ENCODE measurements at places on chromosomes 12 and 14.

DNA sequence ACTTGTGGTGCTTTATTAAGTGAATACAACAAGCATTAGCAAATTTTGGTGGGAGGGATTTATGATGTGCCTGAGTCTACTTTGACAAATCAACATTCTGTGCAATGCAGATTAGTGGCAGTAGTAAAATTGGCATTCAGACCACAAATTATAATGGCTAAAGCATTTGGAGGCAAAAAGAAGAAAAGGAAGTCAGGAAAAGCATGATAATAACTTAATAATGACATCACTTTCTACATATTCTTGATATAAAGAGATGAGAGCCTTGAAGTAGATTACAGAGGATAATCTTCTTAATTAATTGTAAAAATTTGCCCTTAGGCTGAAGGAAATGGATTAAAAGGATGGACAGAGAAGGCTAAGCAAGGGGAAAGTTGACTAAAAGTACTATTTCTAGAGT is 126.0 kb downstream of the SLC6A15 start:
- DNase-seq: no peak
- no peak overlapping the region for H3K27ac ChIP-seq
- no peaks in the 10 kb centered on the region for H3K36me3 ChIP-seq
- no peaks in the 10 kb centered on the region for H3K4me1 ChIP-seq
- H3K27me3 ChIP-seq: no peaks in the 10 kb centered on the region

- H3K27me3 ChIP-seq: no peaks in the 10 kb centered on the region
- no peaks in the 10 kb centered on the region for H3K4me1 ChIP-seq
- no peak for DNase-seq
- H3K27ac ChIP-seq: no peak overlapping the region
- H3K4me3 ChIP-seq: no peak overlapping the region
Observed at GRCh38 chr14:31229638-31230572, 22.3 kb upstream of the HECTD1 start.

DNA sequence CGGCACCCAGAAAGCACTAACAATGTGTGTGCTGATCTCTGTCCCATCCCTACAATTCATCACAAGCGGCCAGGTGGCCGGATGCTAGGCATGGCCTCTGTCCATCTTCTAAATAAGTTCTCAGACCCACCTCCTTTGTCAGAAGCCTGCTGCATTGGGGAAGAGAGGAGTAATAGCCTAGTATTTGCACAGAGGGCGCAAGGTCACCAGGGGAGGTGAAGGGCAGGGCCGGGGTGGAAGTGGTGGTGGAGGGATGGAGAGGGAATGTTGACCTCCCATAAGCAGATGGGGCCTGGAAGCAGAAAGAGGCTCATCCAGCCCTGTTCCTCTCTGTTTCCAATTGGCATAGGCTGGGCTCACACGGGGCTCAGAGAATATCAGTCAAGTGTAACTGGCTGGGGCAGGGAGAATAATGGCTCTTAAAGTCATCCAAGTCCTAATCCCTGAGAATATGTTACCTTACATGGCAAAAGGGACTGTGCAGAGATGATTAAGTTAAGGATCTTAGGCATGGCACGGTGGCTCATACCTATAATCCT is 6.9 kb downstream of the RILPL1 start:
- H3K36me3 ChIP-seq: no peaks in the 10 kb centered on the region
- H3K4me3 ChIP-seq: no peak overlapping the region
- H3K4me1 ChIP-seq: peaks cover 1% of the 10 kb centered on the region

DNA sequence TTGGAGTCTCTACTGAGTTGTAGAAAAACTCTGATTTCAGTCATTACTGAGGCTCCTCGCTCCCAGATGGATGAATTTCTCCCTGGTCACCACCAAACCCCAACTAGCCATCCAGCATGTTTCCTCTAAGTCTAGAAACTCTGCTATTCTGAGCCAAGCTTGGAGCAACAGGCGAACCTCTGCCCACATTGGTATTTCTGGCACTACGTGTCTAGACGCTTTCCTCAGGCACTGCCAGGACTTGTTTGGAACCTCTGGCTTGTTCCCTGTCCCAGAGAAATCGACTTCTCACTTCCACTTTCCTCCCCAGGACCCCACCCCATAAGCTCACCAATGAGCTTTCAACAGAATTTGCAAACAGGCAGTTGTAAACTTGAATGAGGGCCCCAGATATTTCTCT is 27.6 kb downstream of the WSCD2 start:
- DNase-seq: no peak
- no peaks in the 10 kb centered on the region for H3K36me3 ChIP-seq
- H3K27me3 ChIP-seq: peaks cover 10% of the 10 kb centered on the region

- peaks cover 6% of the 10 kb centered on the region for H3K4me1 ChIP-seq
- no peak overlapping the region for H3K27ac ChIP-seq
- no peak for DNase-seq
Observed at GRCh38 chr14:99579120-99579836, 24.7 kb downstream of the CCDC85C start.

- H3K27me3 ChIP-seq: peaks cover 9% of the 10 kb centered on the region
- no peak overlapping the region for H3K27ac ChIP-seq
- no peak overlapping the region for H3K4me3 ChIP-seq
Observed at GRCh38 chr12:52004042-52004648, 2.6 kb upstream of the TAMALIN start.

- H3K36me3 ChIP-seq: no peaks in the 10 kb centered on the region
- no peak overlapping the region for H3K27ac ChIP-seq
- H3K27me3 ChIP-seq: peaks cover 30% of the 10 kb centered on the region
- DNase-seq: no peak
- H3K4me1 ChIP-seq: no peaks in the 10 kb centered on the region
- H3K4me3 ChIP-seq: no peak overlapping the region
Observed at GRCh38 chr14:101494826-101495225, 66.5 kb upstream of the DIO3 start.

DNA sequence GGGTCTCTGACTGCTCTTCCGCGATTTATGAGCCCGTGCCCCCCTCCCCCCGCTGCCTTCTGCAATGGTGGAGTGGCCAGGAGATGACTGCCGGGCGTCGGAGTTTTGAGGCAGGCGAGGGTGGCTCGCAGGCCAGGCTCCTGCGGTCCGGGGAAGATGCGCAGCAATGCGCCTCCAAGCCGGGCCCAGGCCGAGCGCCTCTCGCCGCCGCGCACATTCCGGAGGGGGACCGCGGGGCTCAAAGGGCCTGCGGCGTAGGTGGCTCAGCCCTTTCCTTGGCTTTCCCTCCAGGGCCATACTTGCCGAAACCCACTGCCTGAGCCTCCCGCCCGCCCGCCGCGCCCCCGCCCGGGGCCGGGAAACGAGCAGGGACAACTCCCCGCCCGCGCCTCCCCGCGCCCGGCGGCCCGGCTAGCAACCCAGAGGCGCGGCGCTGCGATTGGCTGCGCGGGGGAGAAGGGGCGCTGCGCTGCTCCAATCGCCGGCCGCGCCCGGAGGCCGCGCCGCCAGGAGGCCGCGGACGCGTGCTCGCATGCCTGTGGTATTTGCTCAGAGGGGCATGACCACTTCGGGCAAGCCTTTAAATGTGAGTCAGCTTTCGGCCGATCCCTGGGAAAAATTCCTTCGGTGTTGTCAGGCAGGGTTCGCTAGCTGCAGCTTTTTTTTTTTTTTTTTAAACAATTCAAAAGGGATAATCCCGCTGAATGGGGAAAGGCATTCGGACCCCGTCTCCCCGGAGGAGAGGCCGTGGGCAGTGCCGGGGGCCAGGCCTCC is 157.9 kb upstream of the PARP11 start:
- peak; percentile 80 for DNase-seq
- H3K4me3 ChIP-seq: peak overlapping the region; percentile 63
- peaks cover 37% of the 10 kb centered on the region for H3K4me1 ChIP-seq

GRCh38 chr12:67268335-67268895 is 743 bp upstream of the CAND1 start:
- peak overlapping the region; percentile 99 for H3K27ac ChIP-seq
- peak; percentile 76 for DNase-seq
- H3K27me3 ChIP-seq: no peaks in the 10 kb centered on the region
- H3K36me3 ChIP-seq: peaks cover 20% of the 10 kb centered on the region
- H3K4me1 ChIP-seq: peaks cover 38% of the 10 kb centered on the region

DNA sequence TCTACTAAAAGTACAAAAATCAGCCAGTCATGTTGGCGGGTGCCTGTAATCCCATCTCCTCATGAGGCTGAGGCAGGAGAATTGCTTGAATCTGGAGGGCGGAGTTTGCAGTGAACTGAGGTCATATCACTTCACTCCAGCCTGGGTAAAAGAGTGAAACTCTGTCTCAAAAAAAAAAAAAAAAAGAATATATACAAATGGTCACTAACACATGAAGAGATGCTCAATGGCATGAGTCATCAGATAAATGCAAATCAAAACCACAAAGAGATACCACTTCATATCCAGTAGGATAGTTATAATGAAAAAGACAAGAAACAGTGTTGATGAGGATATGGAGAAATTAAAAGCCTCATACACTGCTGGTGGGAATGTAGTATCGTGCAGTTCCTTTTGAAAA is 33.6 kb upstream of the METAP2 start:
- no peak overlapping the region for H3K4me3 ChIP-seq
- no peak for DNase-seq
- peaks cover 10% of the 10 kb centered on the region for H3K27me3 ChIP-seq
- H3K27ac ChIP-seq: no peak overlapping the region

- peak overlapping the region; percentile 91 for H3K4me3 ChIP-seq
- H3K4me1 ChIP-seq: peaks cover 83% of the 10 kb centered on the region
- peaks cover 34% of the 10 kb centered on the region for H3K36me3 ChIP-seq
- H3K27ac ChIP-seq: peak overlapping the region; percentile 97
Observed at GRCh38 chr14:73755434-73756014, 41.3 kb upstream of the PNMA1 start.

DNA sequence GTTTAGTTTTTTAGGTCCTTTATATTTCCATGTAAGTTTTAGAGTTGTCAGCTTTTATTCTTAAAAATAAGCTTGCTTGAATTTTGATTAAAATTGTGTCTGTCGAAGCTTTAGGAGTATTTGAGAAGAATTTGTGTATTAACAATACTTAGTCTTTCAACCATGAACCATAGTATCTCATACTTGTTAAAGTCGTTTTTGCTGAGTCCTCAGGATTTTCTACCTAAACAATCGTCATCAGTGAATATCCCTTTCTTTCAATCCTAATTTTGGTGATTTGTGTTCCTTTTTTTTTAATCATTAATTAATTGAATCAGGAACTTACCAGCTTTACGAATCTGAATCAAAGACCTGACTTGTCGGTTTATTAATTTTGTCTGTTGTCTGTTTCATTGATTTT is 18.2 kb downstream of the CAND1 start:
- H3K4me1 ChIP-seq: peaks cover 45% of the 10 kb centered on the region
- no peak overlapping the region for H3K4me3 ChIP-seq
- H3K27ac ChIP-seq: no peak overlapping the region

DNA sequence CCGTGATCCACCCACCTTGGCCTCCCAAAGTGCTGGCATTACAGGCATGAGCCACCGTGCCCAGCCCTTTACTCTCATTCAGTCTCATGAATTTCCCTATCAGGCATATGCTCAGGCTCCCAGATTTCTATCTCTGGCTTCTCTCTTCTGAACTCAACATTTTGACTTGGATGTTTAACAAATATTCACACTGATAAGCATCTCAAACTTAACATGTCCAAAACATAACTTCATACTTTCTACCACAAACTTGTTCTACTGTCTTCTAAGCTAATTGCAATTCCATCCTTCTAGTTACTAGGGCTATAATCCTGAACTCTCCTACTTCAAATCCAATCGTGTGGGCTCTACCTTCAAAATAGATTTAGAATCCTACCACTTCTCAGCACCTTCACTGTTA is 73.9 kb upstream of the PAWR start:
- no peaks in the 10 kb centered on the region for H3K36me3 ChIP-seq
- H3K4me1 ChIP-seq: no peaks in the 10 kb centered on the region
- no peak for DNase-seq
- H3K27ac ChIP-seq: no peak overlapping the region
- peaks cover 8% of the 10 kb centered on the region for H3K27me3 ChIP-seq

- no peak for DNase-seq
- H3K4me1 ChIP-seq: no peaks in the 10 kb centered on the region
- no peak overlapping the region for H3K4me3 ChIP-seq
- no peaks in the 10 kb centered on the region for H3K27me3 ChIP-seq
- peaks cover 42% of the 10 kb centered on the region for H3K36me3 ChIP-seq
Observed at GRCh38 chr12:123344086-123344485, 20.6 kb downstream of the SBNO1 start.

DNA sequence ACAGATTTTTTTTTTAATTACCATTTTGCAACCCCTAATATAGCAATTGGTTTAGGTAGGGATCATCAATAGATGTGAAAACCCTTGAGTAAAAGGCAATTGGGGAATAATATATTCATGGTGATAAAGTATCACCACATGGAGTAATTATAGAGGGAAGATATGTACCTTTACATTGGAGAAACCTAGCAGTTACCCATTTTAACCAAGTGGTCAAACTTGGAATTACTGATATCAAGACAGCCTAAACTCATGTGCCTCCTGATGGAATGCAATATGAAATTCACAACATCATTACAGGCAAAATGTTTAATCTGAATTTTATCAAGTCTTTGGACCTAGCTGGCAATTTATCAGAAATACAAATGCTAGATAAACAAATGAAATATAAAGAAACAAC is 6.7 kb upstream of the SLC10A1 start:
- no peaks in the 10 kb centered on the region for H3K36me3 ChIP-seq
- no peaks in the 10 kb centered on the region for H3K4me1 ChIP-seq
- no peak overlapping the region for H3K27ac ChIP-seq
- DNase-seq: no peak

DNA sequence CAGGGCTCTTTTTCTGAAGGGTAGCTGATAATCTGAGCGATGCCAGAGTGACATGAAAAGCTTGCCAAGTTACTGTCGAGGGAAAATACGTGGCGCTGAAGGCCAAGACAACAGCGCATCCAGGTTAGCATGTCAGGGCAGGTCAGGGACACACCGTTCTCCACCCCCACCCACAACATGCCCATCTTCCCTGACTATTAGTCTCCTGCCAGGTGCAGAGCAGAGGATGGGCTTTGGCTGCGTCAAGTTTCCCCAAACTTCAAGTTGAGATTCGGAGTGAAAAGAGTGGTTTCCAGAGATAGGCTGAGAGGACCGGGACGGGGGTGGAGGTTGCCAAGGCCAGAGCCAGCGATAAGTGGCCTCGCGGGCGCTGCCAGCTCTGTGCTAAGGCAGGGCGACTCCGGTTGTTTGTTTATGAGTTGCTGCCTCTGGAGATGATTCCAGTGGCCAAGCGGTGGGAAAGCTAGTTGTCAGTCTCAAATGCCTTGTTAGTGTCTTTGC is 1.7 kb downstream of the TRHDE start:
- no peak for DNase-seq
- H3K27ac ChIP-seq: no peak overlapping the region
- no peaks in the 10 kb centered on the region for H3K36me3 ChIP-seq

DNA sequence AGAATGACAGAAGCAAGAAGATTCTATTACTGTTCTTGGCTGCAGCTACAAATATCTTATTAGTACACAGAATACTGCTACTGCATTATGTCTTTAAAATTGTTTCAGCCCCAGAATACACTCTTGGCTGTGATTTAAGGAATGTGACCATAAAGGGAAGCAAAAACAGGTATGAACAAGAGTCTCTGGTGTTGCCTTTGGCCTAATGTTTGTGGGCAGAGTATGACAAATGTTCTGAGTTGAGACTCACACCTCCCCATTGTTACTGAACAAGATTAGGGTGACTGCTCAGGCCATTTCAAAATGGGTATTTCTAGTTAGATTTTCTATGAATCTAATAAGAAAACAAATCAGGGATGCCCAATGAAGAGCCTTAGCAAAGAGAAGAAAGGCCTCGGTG is 28.5 kb downstream of the TTC6 start:
- H3K4me3 ChIP-seq: no peak overlapping the region
- no peaks in the 10 kb centered on the region for H3K4me1 ChIP-seq
- no peak for DNase-seq
- no peak overlapping the region for H3K27ac ChIP-seq
- H3K27me3 ChIP-seq: peaks cover 26% of the 10 kb centered on the region

GRCh38 chr14:100079726-100080005 is 14.4 kb downstream of the EVL start:
- H3K4me1 ChIP-seq: peaks cover 99% of the 10 kb centered on the region
- peaks cover 36% of the 10 kb centered on the region for H3K36me3 ChIP-seq
- DNase-seq: no peak
- peak overlapping the region; percentile 84 for H3K4me3 ChIP-seq

- DNase-seq: no peak
- H3K4me3 ChIP-seq: no peak overlapping the region
- no peak overlapping the region for H3K27ac ChIP-seq
Observed at GRCh38 chr12:1313906-1314305, 280.5 kb downstream of the FBXL14 start.
